Mammary epithelial cell (primary cell): ENCODE measurements at places on chromosomes 5 and 9.
A peak's percentile ranks its signal among the peaks of the same experiment; 100 is the strongest.

DNA sequence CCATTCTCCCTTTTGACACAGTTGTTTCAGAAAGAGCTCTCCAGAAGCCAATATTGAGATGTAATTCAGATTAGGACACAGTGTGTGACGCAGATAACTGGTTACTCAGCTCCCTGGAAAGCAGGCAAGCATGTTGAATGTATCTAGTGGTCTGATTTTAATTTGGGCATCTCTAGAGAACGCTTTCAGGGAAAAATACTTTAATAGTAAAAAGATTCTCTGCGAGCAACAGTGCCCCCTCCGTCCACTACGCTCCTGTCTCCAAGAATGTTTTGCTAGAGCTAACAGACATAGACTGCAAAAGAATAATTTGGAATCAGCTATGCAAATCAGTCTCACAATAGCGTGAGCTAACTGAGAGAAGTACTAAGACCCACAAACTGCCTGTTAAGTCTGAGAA lies 23.3 kb downstream of the CFAP90 start:
- no peak for DNase-seq

DNA sequence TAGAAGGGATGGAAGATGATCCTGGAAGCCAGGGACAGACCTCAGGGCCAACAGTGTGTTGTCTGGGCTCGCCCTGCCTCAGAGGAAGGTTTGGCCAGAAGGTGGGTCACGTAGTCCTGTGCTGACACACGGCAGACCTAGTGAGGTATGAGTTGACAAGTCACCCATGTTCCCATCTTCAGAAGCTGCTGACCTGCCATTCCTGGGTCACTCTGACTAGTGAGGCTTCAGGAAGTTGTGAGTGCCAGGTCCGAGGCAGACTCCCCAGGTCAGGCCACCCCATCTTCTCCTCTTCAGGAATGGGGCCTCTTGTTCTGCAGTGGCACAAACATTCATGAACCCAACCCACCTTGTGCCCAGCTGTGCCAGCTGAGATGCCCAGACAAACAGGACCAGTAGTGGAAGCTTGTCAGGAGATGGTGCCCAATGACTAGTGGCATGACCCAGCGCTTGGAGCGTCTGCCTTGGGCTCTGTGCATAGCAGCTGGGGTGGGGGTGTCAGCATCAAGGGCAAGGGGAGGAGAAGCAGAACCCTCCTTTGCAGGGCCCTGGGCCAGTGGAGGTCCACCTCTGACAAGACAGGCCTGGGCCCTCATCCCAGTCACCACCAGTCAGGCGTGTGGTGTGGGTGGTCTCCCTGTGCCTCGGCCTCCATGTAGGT lies 16.8 kb upstream of the ANGPTL2 start:
- DNase-seq = no peak

DNA sequence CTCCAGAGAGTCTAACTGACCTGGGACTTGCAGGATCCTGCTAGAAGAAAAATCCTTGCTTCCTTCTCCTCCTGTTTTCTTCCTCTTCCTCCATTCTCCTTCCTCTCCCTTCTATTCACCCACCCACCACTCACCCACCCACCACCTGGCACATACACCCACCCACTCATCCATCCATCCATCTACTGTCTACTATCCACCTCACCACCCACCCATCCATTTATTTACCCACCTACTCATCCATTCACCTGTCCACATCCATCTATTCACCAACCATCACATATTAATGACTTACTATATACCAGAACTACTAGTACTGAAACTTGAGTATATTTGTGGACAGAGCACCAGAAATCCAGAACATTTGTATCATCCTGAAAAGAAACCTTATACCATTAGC lies 49.4 kb downstream of the EHMT1 start:
- no peak for DNase-seq

- peak; percentile 41 for DNase-seq
Observed at GRCh38 chr5:76641514-76642120, 18.4 kb upstream of the F2RL2 start.

GRCh38 chr5:180658774-180659564 lies 9.6 kb upstream of the FLT4 start:
- DNase-seq = no peak

- DNase-seq = no peak
Observed at GRCh38 chr5:14465776-14466175, 115.8 kb upstream of the OTULINL start.

DNA sequence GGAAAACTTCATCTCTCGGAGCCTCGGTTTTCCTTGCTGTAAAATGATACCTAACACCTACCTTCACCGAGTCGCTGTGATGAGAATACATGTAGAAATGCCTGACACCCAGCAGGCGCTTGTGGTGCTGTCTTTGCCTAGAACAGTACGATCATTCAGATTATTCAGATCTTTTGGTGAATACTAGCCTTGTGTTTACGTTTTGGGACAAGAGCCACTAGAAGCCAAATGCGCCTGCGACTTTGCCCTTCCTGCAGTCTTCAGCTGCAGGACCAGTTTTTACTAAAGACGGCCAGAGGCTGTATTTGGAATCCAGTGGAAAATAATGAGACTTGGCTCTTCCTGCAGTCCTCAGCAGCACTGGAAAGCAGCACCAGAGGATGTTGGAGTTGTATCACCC lies 189.6 kb downstream of the TRIO start:
- no peak for DNase-seq

- DNase-seq = peak; percentile 92
Observed at GRCh38 chr5:107486489-107486888, 184.2 kb downstream of the EFNA5 start.

DNA sequence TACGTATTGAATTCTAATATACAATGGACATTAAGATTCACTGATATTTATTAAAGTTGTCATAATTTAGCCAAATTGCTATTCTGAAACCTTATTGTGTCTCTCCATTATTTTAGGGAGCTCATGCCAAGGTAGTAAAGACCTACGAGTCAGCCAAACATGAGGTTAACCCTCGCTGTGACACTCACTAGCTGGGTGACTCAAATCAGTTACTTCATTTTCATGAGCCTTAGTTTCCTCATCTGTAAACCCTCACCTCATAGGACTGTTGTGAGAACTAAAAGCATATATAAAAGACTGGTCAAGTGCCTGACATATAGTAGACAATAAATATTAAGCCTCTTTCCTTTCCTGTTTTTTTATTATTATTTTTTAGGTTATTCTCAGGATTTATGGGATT lies 44.0 kb upstream of the PCA3 start:
- no peak for DNase-seq

GRCh38 chr5:163727028-163727427 lies 221.6 kb downstream of the MAT2B start:
- no peak for DNase-seq
